ENCODE measurements at places on chromosomes 3 and 15.
A peak's percentile ranks its signal among the peaks of the same experiment; 100 is the strongest.

- DNase-seq: no peak
Measured at GRCh38 chr15:42079401-42079908, 14.9 kb downstream of the PLA2G4D start.

DNA sequence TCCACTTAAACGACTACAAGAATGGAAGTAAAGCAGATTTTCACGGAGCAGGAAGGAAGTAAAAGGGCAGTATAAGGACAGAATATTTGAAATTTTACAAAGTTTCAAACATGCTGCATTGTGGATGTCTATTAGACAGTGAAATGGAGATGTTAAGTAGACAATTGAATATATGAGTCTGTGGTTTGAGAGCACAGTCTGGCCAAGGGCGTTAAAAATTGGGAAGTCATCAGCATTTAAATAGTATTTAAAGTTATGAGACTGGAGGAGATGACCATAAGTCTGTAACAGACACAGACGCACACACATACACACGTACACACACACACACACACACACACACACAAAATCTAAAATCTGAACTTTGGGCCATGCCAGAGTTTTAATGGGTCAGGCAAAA, 935.9 kb downstream of the EPHA3 start:
- no peak for DNase-seq

DNA sequence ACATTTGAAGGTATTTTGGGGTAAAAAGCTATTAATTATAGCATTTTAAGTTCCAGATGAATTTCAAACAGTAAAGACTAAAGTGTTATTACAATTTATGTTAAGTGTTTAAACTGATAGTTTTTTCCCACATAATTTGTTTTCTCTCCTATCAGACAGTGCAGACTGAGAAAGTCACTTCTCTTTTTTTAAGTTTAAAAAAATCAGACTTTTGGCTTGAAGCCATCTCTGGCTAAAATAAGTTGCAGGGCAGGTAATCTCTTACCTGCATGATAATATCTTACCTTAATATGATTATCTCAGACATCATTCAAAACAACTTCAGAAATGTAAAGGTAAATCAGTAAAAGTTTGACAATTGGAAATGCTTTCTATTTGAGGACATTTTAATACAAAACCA, 21.5 kb upstream of the RAB6B start:
- DNase-seq: no peak

DNA sequence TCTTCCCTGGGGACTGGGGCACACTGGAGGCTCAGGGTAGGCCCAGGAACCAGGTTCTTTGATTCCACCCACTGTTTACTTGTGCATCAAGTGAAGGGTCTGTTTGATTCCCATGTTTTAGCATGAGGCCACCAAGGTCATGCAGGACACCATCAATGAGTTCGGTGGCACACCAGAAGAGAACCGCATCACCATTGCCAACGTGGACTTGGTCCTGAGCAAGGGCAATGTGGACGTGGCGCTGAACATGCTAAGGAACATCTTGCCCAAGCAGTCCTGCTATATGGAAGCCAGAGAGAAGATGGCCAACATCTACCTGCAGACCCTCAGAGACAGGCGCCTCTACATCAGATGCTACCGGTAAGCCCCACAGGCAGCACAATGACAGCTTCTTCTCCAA, 21.5 kb downstream of the TTC21A start:
- DNase-seq: no peak

- no peak for DNase-seq
Measured at GRCh38 chr3:37718632-37719031, 143.0 kb upstream of the CTDSPL start.

- no peak for DNase-seq
Measured at GRCh38 chr15:30992249-30992864, 929 bp upstream of the MTMR10 start.

GRCh38 chr3:70754314-70754713, 441.9 kb upstream of the MDFIC2 start:
- DNase-seq: no peak

DNA sequence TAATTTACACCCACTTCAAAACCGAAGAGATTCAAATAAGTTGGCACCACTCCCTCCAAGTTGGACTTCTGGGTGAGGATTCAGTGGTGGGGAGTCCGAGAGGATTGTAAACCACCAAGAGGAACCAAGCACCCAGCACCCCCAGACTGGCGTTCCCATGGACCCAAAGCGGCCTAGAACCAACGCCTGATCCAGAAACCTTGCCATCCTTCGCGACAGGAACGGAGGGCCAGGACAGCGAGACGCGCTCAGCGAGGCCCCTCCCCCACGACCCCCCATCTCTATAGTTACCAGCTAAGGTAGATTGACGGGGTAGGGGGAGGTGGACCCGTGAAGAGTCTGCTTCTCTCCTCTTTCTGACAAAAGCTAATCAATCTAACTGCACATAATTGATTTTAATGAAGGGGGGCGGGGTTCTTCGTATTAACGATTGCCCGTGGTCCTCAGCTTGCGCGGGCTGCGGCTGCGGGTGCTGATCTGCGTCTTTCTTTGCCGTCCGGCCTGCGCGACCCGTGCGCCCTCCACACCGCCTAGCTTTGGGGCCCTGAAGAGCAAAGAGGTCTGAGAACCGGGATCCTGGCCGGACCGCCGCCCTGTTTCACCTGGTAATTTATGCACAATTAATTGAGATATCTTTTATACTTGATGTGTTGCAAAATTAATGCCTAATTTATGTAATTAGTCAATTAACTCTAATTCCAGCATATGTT, 10.9 kb upstream of the FOXB1 start:
- DNase-seq: no peak

GRCh38 chr3:150737874-150738679, 24.9 kb downstream of the SIAH2 start:
- no peak for DNase-seq

- DNase-seq: no peak
Measured at GRCh38 chr15:80743189-80743833, 35.9 kb upstream of the CEMIP start.

DNA sequence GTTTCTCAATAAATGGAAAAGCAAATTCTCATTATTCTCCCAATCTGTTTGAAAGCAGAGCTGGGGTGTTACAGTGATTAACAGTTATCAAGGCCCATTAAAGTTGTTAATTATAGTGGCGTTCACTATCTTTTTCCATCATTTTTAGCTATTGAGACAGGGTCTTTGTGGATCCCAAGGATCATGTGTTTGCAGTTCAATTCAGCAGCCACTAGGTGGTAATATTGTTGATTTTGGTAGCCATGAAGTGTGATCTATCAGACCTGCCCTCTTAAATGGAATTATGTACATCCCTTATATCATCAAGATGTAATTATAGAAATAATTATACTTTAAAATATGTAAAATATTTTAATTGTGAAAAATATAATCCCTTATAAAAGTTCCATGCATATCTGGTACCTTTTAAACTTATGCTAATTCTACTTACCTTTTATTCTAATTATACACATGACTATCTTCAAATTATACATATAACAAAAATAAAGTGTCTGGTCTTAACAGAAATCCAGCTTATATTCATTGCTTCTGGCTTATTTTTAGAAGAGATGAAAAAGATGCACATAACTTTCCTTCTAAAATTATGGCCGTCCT, 126.4 kb downstream of the GREM1 start:
- no peak for DNase-seq

GRCh38 chr3:48361928-48362327, 10.1 kb upstream of the FBXW12 start:
- DNase-seq: no peak

GRCh38 chr3:55247666-55248065, 239.4 kb downstream of the WNT5A start:
- DNase-seq: no peak

GRCh38 chr3:146498002-146498736, 28.8 kb upstream of the PLSCR2 start:
- DNase-seq: no peak

DNA sequence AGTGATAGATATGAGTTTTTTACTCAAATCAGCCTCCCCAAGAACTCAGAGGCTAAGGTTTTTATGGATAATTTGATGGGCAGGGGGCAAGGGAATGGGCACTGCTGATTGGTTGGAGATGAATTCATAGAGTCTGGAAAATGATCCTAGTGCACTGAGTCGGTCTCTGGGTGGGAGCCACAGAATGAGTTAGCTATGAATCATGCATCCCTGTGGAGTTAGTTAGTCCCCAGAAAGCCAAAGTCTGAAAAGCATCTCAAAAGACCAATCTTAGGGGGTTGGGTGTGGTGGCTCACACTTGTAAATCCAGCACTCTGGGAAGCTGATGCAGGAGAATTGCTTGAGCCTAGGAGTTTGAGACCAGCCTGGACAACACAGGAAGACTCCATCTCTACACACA, 516.1 kb downstream of the AGBL1 start:
- no peak for DNase-seq

- no peak for DNase-seq
Measured at GRCh38 chr3:14386254-14386653, 16.2 kb upstream of the SLC6A6 start.

- DNase-seq: no peak
Measured at GRCh38 chr3:109679664-109680063, 342.3 kb upstream of the DPPA4 start.

GRCh38 chr3:160003520-160004128, 15.0 kb downstream of the IL12A start:
- DNase-seq: no peak

- peak; percentile 16 for DNase-seq
Measured at GRCh38 chr3:197847866-197848401, 56.9 kb downstream of the LRCH3 start.

- DNase-seq: no peak
Measured at GRCh38 chr3:121852256-121852655, 17.2 kb downstream of the EAF2 start.

GRCh38 chr3:112334691-112335433, 1.9 kb downstream of the CD200 start:
- DNase-seq: no peak

DNA sequence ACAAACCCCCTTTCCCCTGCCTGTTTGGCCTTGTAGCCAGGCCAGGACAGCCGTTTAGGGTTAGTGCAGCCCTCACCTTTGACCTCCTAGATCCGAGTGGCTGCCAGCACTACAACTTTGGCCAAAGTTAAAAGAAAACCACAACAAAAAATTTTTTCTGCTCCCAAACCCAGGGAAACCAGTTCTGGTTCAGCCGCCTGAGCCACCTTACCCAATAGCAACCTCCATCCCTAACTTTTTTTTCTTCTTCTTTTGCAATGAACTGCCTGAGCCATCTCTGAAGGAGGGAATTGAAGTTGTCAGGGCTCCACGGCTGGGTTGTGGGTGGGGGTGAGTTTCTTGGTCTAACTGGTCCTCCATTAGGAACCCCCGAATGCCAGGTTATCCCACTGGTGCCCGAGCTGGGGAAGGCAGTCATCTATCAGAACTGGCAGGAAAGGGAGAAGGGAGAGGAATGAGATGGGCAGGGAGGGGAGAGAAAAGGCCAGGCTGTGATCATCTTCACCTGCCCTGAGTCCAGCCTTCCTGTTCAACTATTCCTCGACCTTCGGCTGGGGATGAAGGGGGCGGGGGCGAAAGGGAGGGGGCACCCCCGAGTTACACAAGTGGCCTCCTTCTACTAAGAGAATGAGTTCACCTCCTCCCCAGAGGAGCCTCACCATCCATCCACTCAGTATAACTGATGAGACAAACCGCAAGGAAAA, 6.2 kb upstream of the NR2F2 start:
- no peak for DNase-seq

DNA sequence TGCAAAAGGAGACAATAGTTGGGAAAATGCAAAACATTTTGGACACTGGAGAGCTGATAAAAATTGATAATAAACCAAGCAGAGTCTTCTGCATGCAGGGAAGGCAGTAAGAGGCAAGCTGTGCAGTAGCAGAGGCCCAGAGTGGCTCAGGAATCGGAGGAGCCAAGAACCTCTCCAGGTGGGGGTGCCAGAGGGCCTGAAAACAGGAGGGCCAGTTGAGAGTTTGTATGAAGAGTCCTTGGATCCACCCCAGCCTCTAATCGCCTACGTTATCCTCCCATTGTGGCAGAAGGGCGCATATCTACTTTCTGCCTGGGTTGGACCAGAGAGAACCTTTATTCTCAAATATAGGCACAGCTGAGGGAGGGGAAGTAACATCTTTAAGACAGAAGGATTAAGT, 48.9 kb upstream of the RBP1 start:
- DNase-seq: no peak

DNA sequence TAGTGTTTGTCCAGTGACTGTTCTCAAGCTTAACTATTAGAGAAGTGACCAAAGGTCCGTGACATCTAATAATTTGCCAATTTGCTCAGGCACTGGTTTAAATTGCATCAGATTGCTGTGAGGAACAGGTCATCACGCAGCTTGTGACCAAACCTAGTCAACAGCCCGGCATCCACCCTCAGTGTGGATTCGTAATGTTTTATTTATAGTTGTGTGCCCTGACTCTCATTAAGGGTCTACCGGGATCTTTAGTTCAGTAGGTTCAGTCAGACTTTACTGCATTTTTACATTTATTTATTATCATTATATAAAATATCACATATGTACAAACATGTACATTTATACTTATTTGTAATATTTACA, 46.4 kb upstream of the PGPEP1L start:
- DNase-seq: no peak

DNA sequence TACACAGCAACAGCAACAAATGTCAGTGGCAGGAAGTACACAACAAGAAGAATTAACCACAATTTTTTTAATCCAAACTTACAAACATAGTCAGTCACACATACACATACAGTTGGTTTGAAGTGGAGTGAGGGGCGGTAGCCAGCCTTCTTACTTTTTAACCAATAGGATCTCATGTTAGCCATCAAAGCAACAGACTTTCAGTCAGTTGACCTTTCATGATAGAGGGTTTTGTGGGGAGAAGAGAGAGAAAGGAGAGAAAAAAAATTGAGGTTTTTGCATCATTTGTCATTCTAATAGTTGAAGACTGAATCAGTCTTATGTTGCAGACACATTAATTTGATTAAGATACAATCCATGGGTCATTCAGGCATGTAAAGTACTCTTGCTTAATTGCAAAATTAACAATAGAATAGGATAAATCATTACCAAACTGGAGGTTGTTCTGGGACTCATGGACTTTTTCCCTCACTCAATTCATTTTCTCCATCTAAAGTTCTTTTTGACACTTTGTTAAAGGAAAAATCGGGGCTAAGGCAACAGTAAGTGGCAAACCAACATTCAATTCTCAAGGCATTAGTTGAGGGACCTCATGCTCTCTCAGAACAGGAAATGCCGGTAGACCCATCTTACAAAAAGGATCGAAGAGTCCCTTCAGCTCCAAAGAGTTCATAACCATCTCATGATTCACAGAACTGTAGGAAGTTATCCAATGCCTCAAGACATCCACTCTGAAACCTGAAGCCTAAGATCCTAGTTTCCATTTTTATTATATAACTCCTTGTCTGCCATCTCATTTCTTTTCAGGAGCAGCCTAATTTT, 159.5 kb upstream of the LPP start:
- no peak for DNase-seq

- DNase-seq: no peak
Measured at GRCh38 chr3:130258532-130258952, 86.9 kb upstream of the COL6A5 start.

Measured in stimulated activated CD4-positive, alpha-beta T cell treated with anti-CD3 and anti-CD28 coated beads, Interleukin-2, amount 100 ng/mL, for 4 hours (primary cell).